Activated CD4-positive, alpha-beta T cell treated with anti-CD3 and anti-CD28 coated beads for 4 hours (primary cell): ENCODE measurements at places on chromosomes 1 and 21.
A peak's percentile ranks its signal among the peaks of the same experiment; 100 is the strongest.

- DNase-seq: no peak
Measured at GRCh38 chr1:47810964-47811682, 186.1 kb downstream of the TRABD2B start.

GRCh38 chr1:211735208-211736170 is 60.1 kb upstream of the NEK2 start:
- no peak for DNase-seq

GRCh38 chr1:8866792-8867415 is 11.6 kb downstream of the ENO1 start:
- DNase-seq: no peak

DNA sequence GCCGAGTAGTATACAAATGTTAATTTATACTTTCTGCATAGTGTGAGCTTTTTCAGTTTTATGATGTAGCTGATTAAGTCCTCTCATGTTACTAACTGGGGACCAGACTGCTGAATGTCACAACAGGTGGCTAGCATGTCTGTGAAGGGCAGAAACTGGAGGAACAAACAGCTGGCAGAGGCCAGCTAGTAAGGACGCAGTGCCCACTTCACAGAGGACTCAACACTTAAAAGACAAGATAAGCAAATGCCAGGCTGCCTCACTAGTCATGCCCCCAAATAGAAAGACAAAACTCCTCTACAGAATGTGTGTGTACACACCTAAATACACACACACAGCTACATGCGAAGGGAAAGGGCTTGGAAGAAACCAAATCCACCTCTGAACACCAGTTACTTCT is 73.8 kb upstream of the ZNF678 start:
- no peak for DNase-seq

GRCh38 chr1:116020668-116021272 is 44.5 kb downstream of the SLC22A15 start:
- DNase-seq: peak; percentile 9

- DNase-seq: no peak
Measured at GRCh38 chr1:212124690-212125582, 89.4 kb downstream of the DTL start.

DNA sequence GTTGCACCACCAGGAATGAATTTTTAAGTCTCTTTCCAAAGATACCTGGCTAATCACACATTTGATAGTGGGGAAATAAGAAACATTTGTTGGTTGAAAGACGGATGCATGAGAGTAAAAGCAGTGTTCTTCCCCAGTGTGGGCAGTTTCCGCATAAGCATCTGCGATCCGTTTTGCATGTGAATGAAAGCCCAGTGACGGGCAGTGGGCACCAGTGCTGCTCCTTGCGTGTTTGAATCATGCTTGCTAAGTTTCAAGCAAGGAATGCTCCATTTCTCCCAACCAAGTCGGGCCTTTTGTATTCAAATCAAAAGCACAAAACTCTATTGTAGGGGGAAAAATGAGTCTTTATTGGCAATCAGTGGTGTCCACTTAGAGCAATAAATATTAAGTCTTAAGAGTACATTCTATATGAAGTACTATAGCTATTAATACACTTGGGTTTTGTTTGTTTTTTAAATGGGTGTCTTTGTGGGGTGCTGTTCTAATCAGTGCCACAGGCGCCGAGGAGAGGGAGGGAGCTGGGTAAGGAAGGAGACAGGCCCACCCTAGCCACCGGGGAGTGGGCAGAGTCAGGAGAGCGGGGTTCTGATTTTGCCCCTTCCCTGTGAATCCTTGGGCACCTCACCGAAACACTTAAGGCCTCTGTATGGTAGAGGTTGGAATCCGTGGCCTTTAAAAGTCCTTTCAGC is 750 bp upstream of the PTGFRN start:
- DNase-seq: no peak

- DNase-seq: no peak
Measured at GRCh38 chr1:228087771-228088251, 5.3 kb downstream of the ARF1 start.

DNA sequence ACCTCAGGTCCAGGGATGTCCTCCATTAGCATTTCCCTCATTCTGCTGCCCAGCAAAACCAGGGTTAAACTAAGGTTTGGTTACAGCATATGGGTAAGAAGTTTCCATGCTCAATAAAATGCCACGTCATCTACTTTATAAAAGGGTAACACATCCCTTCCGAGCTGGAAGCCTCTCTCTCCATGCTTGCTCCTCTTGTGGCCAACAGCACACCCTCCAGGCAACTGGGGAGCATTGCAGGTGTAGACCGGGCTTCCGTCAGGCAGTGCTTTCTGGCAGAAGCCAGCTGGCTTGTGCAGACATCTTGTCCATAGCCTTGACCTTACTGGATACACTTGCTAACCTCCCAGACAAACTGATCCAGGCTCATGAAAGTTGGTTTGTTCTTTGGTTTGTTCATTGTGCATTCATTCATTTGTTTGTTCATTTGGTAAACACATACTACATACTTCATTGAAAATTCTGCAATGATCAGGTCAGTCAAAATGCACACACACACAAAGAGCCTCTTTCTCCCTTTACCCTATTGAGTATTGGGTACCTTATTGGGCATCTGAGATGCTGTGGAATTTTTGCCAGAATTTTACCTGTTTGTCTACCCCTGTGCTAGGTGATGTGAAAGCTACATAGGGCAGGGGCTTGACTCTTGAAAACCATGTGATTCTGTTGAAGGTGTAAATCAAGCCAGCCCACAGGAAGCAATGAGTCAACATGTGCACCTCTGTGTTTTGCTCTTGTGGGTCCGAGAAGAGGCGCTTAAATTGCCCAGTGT is 422.8 kb downstream of the CAMTA1 start:
- no peak for DNase-seq

DNA sequence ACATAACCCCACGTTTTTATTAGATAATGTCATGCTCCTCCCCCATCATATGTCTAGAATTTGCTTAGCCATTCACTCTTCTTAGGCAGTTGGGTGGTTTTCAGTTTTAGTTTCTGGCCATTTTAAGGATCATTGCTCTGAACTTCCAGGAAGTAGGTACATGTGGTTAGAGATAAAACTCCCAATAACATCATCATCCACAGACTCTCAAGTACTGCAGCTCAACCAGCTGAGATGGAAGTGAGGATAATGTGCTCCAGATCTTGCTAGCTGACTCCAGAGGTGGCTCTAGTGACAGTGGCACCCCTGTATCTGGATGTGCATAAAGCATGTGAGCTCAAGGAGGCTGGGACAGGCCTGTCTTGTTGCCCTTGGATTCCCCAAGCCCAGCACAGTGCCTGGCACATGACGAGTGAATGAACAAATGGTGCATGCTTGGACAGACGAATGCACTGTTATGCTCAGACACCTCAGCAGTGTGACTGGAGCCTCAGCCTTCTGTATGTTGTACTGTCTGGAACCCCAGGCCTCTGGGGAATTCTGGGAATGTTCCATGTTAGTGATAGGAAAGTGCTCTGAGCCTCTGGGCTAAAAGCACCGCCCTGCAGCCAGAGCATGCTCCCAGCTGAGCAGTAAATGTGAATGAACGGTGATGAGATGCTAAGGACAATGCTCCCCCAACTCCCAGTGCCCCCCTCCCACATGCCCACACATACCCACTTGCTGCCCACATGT is 16.4 kb upstream of the KCNN3 start:
- DNase-seq: no peak

- no peak for DNase-seq
Measured at GRCh38 chr1:112083487-112083886, 94.0 kb upstream of the KCND3 start.
